ENCODE measurements at places on chromosomes 5 and 9.

GRCh38 chr5:100777680-100778300 lies 125.3 kb downstream of the ST8SIA4 start:
- DNase-seq = peak; percentile 63

DNA sequence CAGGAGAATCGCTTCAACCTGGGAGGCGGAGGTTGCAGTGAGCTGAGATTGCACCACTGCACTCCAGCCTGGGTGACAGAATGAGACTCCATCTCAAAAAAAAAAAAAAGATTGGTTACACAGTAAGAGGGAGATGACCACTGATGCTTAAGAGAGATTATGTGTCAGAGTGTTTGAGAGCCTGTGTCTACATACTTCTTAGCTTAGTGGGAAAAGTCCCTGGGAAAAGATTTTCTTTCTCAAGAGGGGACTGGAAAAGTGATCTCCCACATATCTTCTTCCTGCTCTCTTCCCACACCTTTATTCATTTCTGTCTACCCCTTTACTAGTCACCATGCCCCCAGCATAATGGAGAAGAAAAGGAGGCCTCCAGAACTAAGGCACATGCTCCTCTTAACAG lies 55.2 kb downstream of the MCTP1 start:
- no peak for DNase-seq

DNA sequence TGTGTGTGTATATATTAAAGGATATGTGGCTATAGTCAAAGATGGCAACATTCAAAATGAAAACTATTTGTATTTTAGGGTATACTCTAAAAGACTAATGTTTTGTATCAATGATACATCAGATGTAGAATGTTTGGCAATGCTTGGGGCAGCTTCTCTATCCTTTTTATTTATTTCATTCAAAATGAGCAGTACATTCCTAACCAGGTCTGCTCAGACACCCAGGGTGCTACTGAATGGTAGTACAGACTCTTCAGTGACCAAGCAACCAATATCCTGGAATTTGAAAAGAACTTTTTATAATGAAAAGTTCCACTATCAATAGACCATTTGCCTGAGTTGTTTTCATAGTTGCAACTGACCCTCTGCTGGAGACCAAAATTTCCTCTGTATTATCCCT lies 23.9 kb downstream of the MEGF9 start:
- DNase-seq = no peak

DNA sequence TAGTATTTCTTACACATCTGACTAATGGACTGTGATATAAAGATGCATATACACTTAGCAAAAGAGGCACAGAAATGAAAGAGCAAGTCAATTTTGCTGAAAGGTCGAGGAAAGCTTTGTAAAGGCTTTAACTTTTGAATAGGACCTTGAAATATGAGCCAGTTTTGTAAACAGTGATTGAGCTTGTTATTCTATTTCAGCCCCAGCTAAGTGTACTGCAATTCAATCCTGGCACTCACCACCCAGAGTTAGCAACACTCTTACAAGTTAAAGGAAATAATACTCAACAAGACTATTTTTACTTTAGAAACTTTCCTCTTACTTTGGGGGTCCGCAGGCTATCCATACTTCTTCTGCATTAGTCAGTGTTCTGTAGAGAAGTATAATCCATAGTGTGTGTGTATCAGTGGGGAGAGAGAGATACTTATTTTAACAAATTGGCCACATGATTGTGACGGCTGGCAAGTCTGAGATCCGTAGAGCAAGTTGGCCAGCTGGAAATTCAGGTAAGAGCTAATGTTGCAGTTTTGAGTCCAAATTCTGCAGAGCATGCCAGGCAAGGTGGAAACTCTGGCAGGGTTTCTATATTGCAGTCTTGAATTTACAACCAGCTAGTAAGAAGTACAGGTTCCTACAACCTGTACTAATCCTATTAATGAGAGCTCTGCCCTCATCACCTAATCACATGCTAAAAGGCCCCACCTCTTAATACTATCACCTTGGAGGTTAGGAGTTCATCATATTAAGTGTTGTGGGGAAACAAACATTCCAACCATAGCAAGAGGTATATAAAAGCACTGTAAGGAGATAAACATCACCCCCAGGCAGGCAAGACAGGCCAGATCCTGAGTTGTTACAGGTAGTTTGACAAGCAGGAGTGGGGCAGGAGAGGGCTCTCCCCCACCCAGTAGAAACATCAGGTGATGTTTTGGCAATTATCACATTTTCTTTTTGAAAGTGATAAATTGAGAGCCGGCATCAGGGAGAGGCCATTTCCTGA lies 33.6 kb downstream of the IL7R start:
- DNase-seq = no peak
